ENCODE measurements at places on chromosomes 13 and 19. TPM values are rescaled to one million over a fixed set of nuclear protein-coding genes. Genes with fewer than 3 reads are reported as not detected.

BEST2 gene
- not detected for total RNA-seq

PINLYP gene
- 3.5 TPM for total RNA-seq

MAU2 gene
- 33.3 TPM for total RNA-seq

CEACAM16 gene
- total RNA-seq, result not detected

SLAIN1 gene
- 39.8 TPM for total RNA-seq

SIGLEC12 gene
- 1.9 TPM for total RNA-seq

CACNG8 gene
- not detected for total RNA-seq

GJB2 gene
- 9.0 TPM for total RNA-seq

PRR22 gene
- total RNA-seq, result 5.3 TPM

LRRC63 gene
- 0.50 TPM for total RNA-seq

TPTE2 gene
- total RNA-seq, result 0.11 TPM

IL12RB1 gene
- 17.2 TPM for total RNA-seq

DNA sequence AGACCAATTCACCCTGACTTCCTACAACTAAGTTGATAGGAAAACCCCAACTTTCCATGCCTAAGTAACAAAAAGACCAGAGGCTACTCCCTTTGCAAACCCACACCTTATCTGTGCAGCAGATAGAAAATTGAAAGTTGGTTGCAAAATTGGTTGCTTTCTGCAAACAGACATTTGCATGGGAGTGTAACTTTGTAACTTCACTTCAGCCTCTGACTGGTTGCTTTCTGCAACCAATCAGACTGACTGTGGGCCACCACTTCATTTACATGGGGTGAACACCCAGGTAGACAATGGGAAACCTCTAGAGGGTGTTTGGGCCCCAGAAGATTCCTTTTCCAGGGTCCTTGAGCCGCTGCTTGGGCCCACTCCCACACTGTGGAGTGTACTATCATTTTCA lies 9.8 kb downstream of the TEX30 start:
- no peak overlapping the region for H3K27ac ChIP-seq
- H3K36me3 ChIP-seq, result peaks cover 10% of the 10 kb centered on the region
- H3K4me1 ChIP-seq, result peaks cover under 1% of the 10 kb centered on the region
- no peak for DNase-seq
- no peak overlapping the region for H3K4me3 ChIP-seq
- no peaks in the 10 kb centered on the region for H3K27me3 ChIP-seq

DNA sequence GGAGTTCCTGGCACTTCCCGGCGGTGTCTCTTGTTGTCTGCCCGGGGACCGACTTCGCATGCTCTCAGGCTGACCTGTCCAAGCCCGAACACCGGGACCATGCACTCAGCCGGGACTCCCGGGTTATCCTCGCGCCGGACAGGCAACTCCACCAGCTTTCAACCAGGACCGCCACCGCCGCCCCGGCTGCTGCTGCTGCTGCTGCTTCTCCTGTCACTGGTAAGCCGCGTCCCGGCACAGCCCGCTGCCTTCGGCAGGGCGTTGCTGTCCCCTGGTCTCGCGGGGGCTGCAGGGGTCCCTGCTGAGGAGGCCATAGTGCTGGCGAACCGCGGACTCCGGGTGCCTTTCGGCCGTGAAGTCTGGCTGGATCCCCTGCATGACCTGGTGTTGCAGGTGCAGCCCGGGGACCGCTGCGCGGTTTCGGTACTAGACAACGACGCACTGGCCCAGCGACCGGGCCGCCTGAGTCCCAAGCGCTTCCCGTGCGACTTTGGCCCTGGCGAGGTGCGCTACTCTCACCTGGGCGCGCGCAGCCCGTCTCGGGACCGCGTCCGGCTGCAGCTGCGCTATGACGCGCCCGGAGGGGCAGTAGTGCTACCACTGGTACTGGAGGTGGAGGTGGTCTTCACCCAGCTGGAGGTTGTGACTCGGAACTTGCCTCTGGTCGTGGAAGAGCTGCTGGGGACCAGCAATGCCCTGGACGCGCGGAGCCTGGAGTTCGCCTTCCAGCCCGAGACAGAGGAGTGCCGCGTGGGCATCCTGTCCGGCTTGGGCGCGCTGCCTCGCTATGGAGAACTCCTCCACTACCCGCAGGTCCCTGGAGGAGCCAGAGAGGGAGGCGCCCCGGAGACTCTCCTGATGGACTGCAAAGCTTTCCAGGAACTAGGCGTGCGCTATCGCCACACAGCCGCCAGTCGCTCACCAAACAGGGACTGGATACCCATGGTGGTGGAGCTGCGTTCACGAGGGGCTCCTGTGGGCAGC lies 661 bp downstream of the FREM2 start:
- peak overlapping the region; percentile 3 for H3K4me3 ChIP-seq
- H3K4me1 ChIP-seq, result no peaks in the 10 kb centered on the region
- H3K27ac ChIP-seq, result no peak overlapping the region
- peaks cover 19% of the 10 kb centered on the region for H3K27me3 ChIP-seq
- DNase-seq, result no peak

- no peak overlapping the region for H3K4me3 ChIP-seq
Observed at GRCh38 chr19:41131186-41131585, 17.0 kb downstream of the CYP2F1 start.

- no peak for DNase-seq
- H3K27me3 ChIP-seq, result no peaks in the 10 kb centered on the region
- peak within 1 kb of the TSS; percentile 91 for H3K4me3 ChIP-seq
- H3K27ac ChIP-seq, result peak within 1 kb of the TSS; percentile 94
Observed at GRCh38 chr19:45177817-45178261, at the start of gene TRAPPC6A. TRAPPC6A (minus strand) TSS chr19:45178237; CDS start chr19:45178218, 19 bp downstream.

DNA sequence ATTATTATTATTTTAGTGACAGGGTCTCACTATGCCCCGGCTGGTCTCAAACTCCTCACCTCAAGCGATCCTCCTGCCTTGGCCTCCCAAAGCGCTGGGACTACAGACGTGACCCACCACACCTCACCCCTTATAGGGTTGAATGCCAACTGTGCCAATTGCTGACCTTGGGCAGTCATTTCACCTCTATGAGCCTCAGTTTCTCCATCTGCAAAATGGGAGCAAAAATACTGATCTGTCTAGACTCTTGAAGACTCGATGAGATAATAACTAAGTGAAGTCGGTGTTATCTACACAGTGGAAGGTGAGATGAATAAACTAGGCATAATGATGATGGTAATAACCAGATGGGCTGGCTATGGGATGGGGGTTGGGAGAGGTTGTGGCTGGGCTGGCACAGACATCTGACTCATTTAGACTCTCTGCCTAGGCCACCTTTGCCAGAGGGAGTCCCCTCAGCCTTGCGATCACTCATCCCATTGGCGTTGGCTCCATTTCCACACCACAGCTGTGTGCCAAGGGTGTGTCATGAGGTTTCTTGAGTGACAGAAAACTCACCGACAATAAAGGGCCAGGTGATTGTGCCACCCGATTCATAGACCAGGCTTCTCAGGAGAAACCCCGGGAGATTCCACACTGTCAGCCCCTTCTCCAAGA lies at the start of gene CASP14:
TSS of gene CASP14 (plus strand) at position 596 of the 657 bp plus-strand sequence. CDS start 2,772 bp downstream, outside the sequence.
- no peak for DNase-seq
- H3K4me3 ChIP-seq, result no peak within 1 kb of the TSS
- no peaks in the 10 kb centered on the region for H3K36me3 ChIP-seq
- peaks cover 28% of the 10 kb centered on the region for H3K27me3 ChIP-seq
- H3K27ac ChIP-seq, result no peak within 1 kb of the TSS

DNA sequence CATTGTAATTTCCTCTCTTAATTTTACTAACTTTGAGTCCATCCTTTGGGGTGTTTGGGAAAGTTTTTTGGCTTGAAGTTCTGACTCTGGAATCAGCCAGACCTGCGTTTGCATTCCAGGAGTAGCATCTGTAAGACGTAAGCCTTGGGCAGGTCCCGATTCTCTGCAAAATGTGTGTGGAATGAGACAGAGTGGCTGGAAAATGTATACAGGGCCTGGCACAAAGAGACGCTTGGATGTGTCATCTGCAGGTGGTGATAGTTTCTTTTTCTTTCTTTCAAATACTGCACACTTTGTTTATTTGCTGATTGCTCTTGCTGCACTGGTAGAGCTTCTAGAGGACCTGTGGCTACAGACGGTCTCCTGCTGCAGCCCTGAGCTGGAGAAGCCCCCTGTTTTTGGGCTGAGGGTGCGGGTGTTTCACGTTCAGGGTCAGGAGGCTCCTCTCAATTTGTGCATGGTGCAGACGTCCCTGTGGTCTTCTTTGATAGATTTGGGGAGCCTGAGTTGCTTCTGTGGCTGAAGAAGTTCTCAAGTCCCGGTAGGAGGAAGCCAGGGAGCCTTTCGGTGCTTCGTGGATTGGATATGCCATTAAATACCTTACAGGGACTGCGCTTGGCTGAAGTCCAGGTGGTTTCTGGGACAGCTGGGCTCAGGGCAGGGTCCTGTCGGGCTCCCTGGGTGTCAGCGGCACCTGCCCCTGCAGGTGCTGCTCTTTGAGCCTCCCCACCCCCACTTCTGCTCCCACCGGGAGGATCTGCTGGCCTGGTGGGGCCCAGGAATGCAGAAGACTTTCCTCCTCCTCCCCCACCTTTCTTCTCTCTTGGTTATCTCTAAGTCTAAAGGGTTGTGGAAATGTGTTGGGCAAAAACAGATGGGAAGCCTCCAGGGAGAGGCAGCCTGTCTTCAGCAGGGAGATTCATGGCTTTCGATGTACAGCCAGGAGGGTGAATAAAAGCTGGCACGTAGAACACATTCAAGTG lies 44.0 kb upstream of the GAS6 start:
- H3K36me3 ChIP-seq, result no peaks in the 10 kb centered on the region
- peaks cover 4% of the 10 kb centered on the region for H3K4me1 ChIP-seq
- no peak overlapping the region for H3K4me3 ChIP-seq

DNA sequence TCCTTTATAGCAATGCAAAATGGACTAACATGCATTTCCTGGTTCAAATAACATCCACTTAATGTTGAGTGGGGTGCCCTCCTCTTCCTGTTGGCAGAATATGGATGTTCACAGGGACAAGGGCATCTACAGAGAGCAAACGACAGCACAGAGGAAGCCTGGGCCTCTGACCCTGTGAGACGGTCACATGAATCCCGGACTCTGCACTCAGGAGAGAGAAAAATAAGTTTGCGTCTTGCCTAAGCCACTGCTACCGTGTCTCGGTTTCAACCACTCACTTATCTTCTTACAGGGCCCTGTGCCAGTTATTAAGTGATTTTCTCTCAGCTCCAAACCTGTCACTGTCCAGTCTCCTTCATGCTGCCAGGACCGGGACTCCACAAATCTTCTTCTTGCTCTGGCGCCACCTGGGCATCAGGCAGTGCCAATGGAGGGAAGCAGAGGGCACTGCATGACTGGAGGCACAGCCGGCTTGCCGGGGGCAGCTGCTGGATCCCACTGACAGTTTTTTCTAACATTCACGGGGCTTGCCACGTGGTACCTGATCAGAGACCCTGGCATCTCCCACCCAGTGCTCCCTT lies 11.8 kb downstream of the LIG1 start:
- no peaks in the 10 kb centered on the region for H3K27me3 ChIP-seq
- H3K4me1 ChIP-seq, result no peaks in the 10 kb centered on the region
- peaks cover 51% of the 10 kb centered on the region for H3K36me3 ChIP-seq
- no peak for DNase-seq

- H3K27me3 ChIP-seq, result no peaks in the 10 kb centered on the region
- peaks cover 17% of the 10 kb centered on the region for H3K4me1 ChIP-seq
- peak; percentile 96 for DNase-seq
- peak within 1 kb of the TSS; percentile 93 for H3K27ac ChIP-seq
- peak within 1 kb of the TSS; percentile 87 for H3K4me3 ChIP-seq
Observed at GRCh38 chr19:52171321-52172169, at the start of gene ZNF836. ZNF836 (minus strand) TSS chr19:52171621; CDS start chr19:52168072, 3,549 bp downstream.

DNA sequence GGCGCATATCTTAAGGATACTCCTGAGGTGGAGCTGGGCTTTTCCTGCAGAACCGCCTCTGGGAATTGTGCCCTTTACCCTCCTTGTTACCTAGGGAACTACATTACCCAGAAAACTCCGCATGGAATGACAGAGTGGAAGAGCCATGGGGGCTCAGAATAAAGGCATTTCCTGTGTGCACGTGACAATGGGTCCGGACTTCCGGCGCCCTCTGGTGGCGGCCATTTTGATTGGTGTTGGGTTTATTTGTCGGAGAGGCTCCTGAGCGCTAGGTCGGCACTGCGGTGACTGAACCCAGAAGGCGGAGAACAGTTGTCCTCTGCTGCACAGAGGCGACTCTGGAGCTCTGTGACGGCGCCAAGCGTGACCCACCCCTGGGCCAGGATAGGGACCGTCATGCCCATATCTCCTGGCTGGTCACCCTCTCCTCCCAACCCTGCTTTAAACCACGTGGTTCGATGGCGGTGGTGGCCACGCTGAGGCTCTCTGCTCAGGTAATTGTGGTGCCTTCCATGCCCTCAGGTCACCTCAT lies at the start of gene ZNF587B:
TSS of gene ZNF587B (plus strand) at position 229 of the 532 bp plus-strand sequence. CDS start at position 459, 230 bp downstream.
- no peak within 1 kb of the TSS for H3K27ac ChIP-seq
- no peak within 1 kb of the TSS for H3K4me3 ChIP-seq
- peak; percentile 64 for DNase-seq

DNA sequence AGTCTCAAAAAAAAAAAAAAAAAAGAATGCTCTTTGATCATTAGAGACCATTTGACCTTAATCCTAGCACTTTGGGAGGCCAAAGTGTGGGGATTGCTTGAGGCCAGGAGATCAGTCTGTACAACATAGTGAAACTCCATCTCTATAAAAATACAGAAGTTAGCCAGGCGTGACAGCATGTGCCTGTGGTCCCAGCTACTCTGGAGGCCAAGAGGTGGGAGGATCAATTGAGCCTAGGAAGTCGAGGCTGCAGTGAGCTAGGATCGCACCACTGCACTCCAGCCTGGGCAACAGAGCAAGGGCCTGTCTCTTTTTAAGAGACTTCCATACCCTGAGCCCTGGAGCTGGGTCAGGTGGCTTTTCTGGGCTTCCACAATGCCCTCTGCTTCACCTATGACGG lies 11.5 kb upstream of the COLGALT1 start:
- H3K4me3 ChIP-seq, result no peak overlapping the region
- H3K36me3 ChIP-seq, result no peaks in the 10 kb centered on the region
- peaks cover 4% of the 10 kb centered on the region for H3K4me1 ChIP-seq
- no peak for DNase-seq
- H3K27me3 ChIP-seq, result no peaks in the 10 kb centered on the region

- peak overlapping the region; percentile 87 for H3K4me3 ChIP-seq
- H3K27me3 ChIP-seq, result no peaks in the 10 kb centered on the region
Observed at GRCh38 chr19:3982701-3983541, 2.3 kb downstream of the EEF2 start.

- H3K36me3 ChIP-seq, result no peaks in the 10 kb centered on the region
- H3K4me1 ChIP-seq, result no peaks in the 10 kb centered on the region
- DNase-seq, result no peak
- H3K4me3 ChIP-seq, result no peak overlapping the region
- H3K27ac ChIP-seq, result no peak overlapping the region
Observed at GRCh38 chr13:59476366-59476765, 687.4 kb downstream of the DIAPH3 start.

DNA sequence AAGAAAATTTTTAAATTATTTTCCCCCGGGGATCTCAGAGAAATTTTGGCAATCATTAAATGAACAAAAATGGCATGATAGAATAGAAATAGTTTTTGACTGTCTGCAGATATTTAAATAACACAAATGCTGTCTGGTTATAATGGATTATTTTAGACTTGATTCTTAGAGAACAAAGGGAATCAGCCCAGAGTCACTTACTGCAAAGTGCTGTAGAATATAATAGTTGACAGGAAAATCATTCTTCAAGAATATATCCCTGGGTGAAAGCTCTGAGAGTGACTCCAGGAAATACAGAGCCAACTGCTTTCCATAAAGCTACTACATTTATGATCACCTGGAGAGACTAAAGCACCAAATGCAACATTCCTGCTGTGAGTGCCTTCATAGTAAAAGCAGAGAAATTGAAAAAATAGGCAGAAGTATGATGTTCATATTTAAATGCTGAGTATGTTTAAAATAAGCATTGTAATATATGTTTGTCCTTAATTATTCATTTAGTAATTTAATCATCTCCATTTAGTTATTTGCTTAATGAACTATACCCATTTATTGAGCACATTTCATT lies 1765.8 kb downstream of the SLITRK1 start:
- no peaks in the 10 kb centered on the region for H3K4me1 ChIP-seq
- no peak overlapping the region for H3K27ac ChIP-seq
- no peaks in the 10 kb centered on the region for H3K36me3 ChIP-seq
- DNase-seq, result no peak
- H3K27me3 ChIP-seq, result no peaks in the 10 kb centered on the region
